NCI-H187 (cell line): ENCODE measurements at places on chromosomes 1 and 21.

- DNase-seq: no peak
These were observed 167.5 kb downstream of the CLIC6 start for GRCh38 chr21:34836103-34836932.

DNA sequence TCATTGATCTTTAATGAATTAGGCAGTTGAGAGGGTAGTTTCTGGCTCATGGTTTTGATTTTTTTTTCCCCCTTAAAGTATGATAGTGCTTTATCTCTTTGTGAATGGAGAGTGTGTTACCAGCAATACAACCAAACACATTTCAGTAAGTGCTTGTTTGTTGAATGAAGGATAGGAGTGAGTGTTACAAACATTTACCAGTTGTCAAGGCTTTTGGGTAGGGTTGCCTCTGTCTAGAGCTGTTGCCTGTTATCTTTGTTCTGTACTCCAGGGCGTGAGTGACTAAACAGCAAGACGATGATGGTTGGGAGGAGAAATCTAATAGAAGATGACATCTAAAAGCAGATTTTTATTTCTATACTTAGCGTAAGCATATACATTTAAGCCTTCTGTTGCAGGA, 21.5 kb downstream of the MAP3K7CL start:
- no peak for DNase-seq

GRCh38 chr1:72037745-72038343, 244.5 kb downstream of the NEGR1 start:
- peak; percentile 1 for DNase-seq

DNA sequence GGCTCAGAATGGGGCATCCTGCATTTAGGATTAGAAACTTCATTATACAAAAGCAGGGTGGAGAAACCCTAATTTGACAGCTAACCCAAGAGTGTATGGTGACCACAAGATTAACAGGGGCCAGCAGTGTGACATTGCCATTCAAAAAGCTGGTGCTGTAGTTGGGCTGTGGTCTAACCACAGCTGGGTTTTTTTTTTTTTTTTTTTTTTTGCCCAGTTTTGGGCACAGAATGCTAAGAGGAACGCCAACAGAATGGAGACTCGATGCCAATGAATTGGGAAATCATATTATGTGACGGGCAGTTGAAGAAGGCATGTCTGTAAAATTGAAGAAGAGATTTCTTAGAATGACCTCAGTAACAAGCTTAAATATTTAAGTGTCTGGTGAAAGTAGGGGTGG, 58.4 kb downstream of the NFIA start:
- DNase-seq: no peak

GRCh38 chr1:86195281-86195680, 38.7 kb upstream of the COL24A1 start:
- DNase-seq: no peak

- DNase-seq: no peak
These were observed 3.0 kb downstream of the TTC24 start for GRCh38 chr1:156582388-156583017.
